Bone marrow (tissue), 2 donors: ENCODE measurements at places on chromosomes 1 and 21.
A peak's percentile ranks its signal among the peaks of the same experiment; 100 is the strongest.

GRCh38 chr1:231193710-231194340 lies 32.0 kb downstream of the TRIM67 start:
- no peak for DNase-seq

- DNase-seq = no peak
These were observed 31.4 kb downstream of the CLCA1 start for GRCh38 chr1:86499987-86500593.

GRCh38 chr1:232622378-232622777 lies 7.6 kb downstream of the SIPA1L2 start:
- no peak for DNase-seq

- DNase-seq = no peak
These were observed 6.8 kb upstream of the SFN start for GRCh38 chr1:26856181-26856580.

GRCh38 chr1:29500651-29501050 lies 264.3 kb downstream of the PTPRU start:
- DNase-seq = no peak

GRCh38 chr1:61424382-61424781 lies 300.6 kb downstream of the TM2D1 start:
- DNase-seq = no peak

DNA sequence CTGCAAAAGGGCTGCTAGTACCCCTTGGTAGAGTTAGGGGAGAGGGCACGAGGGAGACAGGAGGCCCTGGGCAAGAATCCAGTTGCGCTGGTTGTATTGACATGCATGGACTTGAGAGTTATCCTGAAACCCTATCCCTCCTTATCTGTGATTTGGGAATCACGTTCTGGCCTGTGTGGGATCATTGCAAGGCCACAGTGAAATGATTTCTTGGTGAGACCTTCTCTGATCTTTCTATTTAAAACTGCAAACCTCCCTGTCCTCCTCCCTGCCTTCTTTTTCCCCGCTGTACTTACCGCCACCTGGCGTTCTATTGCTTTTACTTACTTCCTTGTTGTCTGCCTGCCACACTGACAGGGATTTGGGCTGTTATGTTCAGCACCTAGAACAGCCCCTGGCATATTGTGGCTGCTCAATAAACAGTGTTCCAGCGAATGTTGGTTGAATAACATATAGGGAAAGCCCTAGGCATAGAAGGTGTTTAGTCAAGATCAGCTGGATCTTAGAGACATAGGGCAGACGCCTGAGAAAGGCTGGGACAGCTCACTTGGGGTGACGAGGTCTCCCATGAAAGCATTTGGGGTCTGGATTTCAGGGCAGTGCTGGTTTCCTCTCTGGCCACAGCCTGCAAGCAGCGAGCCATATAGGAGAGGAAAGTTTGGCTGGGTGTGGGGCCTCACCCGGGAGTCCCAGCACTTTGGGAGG lies 25.6 kb downstream of the ALPL start:
- peak; percentile 26 for DNase-seq

DNA sequence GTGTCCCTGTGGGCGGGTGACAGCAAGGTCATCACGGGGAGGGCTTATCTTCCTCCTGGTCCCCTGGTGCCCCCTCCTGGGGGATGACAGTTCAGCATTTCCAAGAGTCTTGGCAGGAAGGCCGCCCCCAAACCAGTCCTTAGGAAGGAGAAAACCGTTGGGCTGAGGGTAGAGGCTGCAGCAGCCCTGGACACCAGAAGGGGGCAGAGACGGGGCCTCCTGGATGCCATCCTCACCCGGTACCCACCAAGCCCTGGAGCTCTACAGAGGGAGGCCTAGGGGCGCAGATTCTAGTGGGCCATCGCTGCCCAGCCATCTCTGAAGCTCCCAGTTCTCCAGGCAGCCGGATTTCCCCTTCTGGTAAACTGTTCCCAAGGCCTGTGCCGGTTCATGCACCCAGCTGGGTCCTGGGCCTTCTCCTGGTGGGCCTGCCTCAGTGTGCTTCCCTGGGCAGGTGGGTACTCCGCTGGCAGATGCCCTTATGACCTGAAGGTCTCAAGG lies 14.8 kb upstream of the ZNF669 start:
- DNase-seq = no peak

DNA sequence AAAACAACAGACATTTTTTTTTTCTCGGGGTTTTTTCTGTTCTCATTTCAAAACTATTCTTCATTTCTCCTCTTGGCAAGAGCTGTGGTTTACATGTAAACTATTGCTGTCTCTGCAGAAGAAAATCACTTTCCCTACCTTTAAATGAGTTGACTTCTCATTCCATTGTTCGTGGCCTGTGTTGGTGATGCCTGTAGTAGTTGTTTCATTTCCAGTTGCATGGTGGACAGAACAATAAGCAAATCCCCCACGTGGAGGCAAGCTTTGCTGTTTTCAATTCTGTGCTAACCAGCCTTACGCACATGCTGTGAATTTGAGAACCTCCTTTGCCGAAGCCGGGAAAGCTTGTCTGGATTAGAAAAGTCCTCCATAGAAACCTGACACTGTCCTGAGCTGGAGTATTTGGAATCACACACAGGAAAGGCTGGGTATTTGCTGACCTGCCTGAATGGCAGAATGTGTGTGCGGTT lies 26.2 kb upstream of the MAP3K7CL start:
- DNase-seq = no peak

- DNase-seq = no peak
These were observed 59.4 kb downstream of the ELK4 start for GRCh38 chr1:205572421-205572820.

GRCh38 chr1:36372617-36373016 lies 13.1 kb downstream of the STK40 start:
- DNase-seq = no peak

GRCh38 chr1:116677474-116678062 lies 10.0 kb upstream of the IGSF3 start:
- no peak for DNase-seq

DNA sequence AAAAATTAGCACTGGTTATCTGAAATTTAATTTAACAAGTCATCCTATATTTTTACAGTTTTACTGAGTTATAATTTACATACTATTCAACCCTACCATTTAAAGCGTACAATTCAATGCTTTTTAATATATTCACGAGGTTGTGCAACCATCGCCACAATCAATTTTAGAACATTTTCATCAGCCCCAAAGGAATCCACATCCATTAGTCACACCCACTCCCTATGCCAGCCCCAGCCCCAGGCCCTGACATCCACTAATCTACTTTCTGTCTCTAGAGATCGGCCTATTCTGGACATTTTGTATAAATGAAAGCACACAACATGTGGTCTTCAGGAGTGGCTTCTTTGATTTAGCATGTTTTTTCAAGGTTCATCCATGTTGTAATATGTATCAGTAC lies 134.7 kb downstream of the PSMG1 start:
- DNase-seq = no peak

- DNase-seq = no peak
These were observed 158.9 kb downstream of the PCBP3 start for GRCh38 chr21:45802425-45802824.

- DNase-seq = no peak
These were observed 124.1 kb downstream of the DISP1 start for GRCh38 chr1:222938986-222939385.

DNA sequence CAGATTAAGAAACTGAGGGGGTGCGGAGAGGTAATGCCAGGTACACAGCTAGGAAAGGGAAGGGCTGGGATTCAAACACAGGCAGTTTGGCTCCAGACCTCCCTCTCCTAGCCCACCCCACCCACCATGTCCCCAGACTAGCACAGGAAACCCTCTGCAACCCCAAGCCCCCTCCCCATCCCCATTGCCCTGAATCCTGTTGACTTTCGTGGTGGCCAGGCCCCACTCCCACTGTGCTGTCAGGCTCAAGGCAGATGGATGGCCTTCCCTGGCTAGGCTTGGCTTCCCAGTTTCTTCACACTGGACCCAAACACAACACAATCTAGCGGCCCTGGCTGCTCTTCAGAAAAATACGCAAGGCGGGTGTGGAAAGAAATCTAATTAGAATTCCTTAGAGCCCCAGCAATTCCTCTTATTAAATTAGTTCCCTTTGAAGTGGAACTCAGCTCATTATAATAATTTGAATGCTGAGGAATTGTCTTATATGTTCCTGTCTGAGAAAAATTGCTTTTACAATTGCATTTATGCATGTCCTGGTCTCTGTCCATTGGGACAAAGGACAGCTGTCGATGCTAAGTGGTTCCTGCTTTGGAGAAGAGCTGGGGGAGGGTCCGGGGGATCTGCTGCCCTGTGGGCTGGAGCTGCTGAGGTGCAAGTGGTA lies 97.4 kb downstream of the SYF2 start:
- no peak for DNase-seq

- no peak for DNase-seq
These were observed 296.3 kb downstream of the PTBP2 start for GRCh38 chr1:97017895-97018294.

- DNase-seq = peak; percentile 76
These were observed 179.9 kb upstream of the FGGY start for GRCh38 chr1:59116920-59117542.

DNA sequence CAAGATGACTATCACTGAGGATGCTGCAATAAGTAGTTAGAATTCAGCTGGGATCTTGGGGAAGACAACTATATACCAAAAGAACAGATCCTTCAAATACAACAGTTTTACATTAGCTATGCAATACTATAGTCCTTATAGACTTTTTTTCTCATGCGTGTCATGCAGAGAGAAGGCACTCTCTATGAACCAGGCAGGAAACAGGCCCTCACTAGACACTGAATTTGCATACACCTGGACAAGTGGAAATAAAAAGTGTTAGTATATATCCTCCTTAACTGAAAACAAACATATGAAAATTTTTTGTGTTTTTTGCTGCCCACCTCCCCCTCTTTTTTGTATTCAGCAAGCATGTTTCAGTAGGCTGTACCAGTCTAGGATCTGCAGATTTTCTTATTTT lies 29.9 kb downstream of the TMCO1 start:
- DNase-seq = no peak

DNA sequence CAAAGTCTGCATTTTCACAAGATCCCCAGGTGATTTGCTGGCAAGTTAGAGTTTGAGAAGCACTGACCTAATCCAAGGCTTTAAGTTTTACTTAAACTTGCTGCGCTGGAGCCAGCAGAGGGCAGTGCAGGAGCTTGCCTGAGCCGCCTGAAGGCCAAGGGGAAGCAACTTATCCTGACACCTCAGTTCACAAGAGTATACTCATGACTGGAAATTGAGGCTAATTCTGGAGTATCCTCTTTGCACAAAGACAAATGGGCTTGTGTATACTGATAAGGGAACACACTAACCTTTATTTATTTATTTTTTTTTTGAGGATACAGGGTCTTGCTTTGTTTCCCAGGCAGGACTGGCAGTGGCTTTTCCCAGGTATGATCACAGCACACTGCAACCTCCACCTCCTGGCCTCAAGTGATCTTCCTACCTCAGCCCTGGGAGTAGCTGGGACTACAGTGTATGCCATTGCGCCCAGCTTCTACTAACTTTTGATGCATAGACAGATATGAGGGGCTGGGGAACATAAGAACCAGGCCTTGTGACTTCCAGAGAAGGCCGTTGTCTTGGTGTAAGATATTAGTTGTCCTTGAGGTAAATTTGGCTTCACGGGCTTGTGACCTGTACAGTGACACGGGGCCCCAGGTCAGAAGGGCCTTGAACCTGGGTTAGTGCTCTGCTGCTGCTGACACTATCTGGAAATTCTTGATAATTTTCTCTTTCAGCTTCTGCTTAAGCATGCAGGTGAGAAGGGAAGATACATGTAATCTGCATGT lies 29.0 kb upstream of the SLAMF1 start:
- DNase-seq = peak; percentile 70

DNA sequence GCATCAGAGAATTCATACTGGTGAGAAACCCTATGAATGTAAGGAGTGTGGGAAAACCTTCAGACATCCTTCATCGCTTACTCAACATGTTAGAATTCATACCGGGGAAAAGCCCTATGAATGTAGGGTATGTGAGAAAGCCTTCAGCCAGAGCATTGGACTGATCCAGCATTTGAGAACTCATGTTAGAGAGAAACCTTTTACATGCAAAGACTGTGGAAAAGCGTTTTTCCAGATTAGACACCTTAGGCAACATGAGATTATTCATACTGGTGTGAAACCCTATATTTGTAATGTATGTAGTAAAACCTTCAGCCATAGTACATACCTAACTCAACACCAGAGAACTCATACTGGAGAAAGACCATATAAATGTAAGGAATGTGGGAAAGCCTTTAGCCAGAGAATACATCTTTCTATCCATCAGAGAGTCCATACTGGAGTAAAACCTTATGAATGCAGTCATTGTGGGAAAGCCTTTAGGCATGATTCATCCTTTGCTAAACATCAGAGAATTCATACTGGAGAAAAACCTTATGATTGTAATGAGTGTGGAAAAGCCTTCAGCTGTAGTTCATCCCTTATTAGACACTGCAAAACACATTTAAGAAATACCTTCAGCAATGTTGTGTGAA lies 12.8 kb downstream of the ZFP69B start:
- DNase-seq = no peak

GRCh38 chr1:55057270-55057955 lies 18.1 kb downstream of the PCSK9 start:
- DNase-seq = no peak

- no peak for DNase-seq
These were observed 21.0 kb upstream of the SLC44A3 start for GRCh38 chr1:94799206-94799605.

- no peak for DNase-seq
These were observed 101.0 kb downstream of the NGF start for GRCh38 chr1:115237023-115237422.

GRCh38 chr1:67052741-67053534 lies 1.0 kb downstream of the SLC35D1 start:
- no peak for DNase-seq

DNA sequence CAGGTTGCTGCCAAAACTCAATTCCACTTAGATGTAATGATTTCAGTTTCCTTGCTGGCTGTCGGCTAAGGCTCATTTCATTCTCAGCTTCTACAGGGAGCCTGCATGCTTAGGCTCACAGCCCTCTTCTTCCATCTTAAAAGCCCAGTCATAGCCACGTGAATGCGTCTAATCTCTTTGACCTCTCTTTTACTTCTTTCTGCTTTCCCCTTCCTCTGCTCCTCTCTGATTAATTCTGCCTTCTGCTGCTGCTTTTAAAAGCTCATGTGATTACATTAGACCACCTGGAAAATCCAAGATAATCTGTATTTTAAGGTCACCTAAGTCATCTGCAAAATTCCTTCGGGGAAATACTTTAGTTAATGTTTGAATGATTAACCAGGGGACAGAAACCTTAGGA lies 812.8 kb upstream of the BRINP3 start:
- DNase-seq = no peak

GRCh38 chr1:23531562-23532094 lies 595 bp upstream of the E2F2 start:
- no peak for DNase-seq

GRCh38 chr1:77360256-77360655 lies 78.4 kb downstream of the AK5 start:
- DNase-seq = no peak
